ENCODE measurements at places on chromosomes 5 and 9.

- peak; percentile 58 for DNase-seq
Observed at GRCh38 chr5:82641331-82642003, 363.3 kb upstream of the RPS23 start.

DNA sequence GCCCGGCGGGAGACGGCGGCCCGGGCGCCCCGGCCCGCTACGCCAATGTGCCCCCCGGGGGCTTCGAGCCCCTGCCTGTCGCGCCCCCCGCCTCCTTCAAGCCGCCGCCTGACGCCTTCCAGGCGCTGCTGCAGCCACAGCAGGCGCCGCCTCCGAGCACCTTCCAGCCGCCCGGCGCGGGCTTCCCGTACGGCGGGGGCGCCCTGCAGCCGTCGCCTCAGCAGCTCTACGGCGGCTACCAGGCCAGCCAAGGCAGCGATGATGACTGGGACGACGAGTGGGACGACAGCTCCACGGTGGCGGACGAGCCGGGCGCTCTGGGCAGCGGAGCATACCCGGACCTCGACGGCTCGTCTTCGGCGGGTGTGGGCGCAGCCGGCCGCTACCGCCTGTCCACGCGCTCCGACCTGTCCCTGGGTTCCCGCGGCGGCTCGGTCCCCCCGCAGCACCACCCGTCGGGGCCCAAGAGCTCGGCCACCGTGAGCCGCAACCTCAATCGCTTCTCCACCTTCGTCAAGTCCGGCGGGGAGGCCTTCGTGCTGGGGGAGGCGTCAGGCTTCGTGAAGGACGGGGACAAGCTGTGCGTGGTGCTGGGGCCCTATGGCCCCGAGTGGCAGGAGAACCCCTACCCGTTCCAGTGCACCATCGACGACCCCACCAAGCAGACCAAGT is 723 bp downstream of the SNX18 start:
- DNase-seq = peak; percentile 68

DNA sequence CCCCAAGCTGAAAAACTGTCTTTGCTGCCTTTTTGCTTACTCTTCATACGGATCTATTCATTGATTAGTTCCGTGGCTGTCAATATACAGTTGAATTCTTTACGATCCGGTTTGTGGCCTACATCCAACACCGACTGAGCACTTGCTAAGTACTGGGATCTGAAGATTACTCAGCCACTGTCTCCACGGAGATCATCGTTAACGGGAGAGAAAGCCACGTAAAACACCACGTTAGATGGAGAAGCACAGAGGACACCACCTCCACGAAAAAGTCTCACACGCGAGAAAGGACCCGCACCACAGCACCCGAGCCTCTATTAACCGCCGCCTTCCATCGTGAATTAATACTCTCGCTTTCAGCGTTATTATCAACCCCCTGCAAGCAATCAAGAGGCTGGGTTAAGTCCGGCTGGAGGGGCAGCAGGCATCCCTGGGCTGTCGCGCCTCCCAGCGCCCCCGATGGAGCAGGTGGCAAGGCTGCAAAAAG is 650 bp downstream of the ELP1 start:
- DNase-seq = no peak

- DNase-seq = no peak
Observed at GRCh38 chr9:78408388-78408787, 111.5 kb downstream of the PSAT1 start.

- DNase-seq = no peak
Observed at GRCh38 chr9:91915524-91916263, 34.3 kb downstream of the ROR2 start.

DNA sequence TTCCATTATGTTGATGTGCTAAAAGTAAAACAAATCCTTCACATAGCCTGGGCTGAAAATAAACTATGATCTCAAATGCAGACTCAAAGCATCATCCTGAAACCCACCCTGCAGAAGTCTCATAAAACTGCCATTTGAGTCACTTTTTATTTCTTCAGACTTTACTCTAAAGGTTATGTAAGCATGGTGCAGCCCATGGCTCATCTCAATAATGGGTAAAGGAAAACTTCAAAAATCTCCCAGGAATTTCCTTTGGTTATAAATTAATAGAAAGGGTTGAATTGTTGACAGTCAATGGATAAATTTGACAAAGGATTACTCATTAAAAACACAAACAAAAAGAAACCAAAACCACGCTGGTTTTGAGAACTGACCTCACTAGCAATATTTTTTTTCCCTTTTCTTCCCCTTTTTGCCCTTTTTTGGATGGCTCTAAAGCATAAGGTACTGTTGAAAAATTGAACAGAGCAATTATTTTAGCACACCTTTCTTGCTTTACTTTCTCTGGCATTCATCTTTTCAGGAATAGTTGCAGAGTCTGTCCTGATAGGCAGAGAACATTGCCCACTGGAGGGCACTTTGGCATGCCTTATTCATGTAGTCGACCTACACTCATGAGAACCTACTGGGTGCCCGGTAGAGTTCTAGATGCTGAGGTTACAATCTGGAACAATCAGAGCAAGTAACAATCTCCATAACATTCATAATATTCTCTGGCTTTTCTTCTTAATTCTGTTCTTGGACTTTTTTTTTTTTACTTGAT is 191.4 kb downstream of the TMEM167A start:
- DNase-seq = no peak

- DNase-seq = no peak
Observed at GRCh38 chr5:142015781-142016533, 3.1 kb upstream of the GNPDA1 start.
